Esophagus squamous epithelium (tissue), 5 donors: ENCODE measurements at places on chromosomes 7 and 10.
A peak's percentile ranks its signal among the peaks of the same experiment; 100 is the strongest.

- DNase-seq = no peak
Measured at GRCh38 chr7:138900035-138900828, 81.0 kb downstream of the KIAA1549 start.

DNA sequence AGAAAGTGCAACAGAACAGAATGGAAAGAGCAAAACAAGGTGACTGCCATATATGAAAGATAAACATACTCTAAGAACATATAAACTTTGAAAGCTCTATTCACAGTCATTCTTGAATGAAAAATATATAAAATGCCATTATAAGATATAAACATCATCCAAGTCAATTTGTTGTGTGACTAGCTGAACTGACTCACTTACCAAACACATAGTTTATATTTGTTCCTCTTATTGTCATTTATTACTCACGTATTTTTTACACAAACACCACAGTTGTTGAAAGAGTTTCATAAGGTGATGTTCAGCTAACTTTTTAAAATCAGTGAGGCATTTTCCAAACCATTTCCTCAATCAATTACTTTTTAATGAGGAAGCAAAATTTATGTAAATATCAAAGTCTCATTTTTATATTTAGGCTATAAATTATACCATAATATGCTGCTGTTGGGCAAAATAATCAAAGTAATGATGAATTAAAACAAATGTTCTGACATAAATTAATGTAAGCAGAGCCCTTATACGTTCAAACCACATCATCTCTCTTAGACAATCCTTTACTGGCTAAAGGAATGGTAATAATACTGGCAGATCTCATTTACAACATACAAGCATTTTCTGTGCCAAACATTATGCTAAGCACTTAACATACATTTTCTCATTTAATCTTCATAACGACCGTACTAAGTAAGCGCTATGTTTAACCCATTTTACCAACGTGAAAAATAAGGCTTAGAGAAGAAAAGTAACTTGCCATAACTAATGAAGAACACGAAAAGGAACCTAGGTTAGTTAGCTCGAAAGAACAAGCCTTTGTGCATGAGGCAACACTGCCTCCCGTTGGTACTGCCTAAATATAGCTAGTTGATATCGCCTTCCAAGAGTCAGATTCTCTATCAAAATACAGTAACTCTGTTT, 7.3 kb downstream of the LRRN3 start:
- no peak for DNase-seq

GRCh38 chr10:52420656-52421055, 106.6 kb downstream of the DKK1 start:
- DNase-seq = no peak

DNA sequence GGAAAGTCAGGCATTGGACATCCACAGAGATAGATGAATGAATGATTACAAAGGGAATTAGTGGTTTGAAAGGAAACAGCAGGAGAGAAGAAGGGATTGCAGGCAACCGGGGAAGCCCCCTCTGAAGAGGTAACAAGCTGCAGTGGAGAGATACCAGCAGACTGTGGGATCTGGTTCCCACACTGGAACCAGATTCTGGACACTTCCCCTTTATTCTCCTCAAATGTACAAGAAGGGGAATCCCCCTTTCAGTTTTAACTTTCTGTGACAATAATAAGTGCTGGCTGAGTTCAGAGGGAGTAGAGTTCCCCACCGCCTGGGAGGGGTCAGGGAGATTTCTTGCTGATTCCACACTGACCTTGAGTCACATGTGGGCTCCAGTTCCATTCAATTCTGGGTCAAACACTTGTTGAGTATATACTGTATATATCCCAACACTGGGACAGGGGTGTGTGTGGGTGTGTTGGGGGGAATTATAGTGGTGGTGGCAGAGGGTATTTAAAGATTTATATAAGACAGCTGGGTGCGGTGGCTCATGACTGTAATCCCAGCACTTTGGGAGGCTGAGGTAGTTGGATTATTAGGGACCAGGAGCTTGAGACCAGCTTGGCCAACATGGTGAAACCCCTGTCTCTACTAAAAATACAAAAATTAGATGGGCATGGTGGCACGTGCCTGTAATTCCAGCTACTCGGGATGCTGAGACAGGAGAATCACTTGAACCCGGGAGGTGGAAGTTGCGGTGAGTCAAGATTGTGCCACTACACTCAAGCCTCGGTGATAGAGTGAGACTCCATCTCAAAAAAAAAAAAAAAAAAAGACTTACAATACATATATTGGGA, 16.5 kb upstream of the DDIT4 start:
- no peak for DNase-seq

GRCh38 chr7:135853499-135853898, 104.9 kb upstream of the FAM180A start:
- DNase-seq = no peak

- DNase-seq = no peak
Measured at GRCh38 chr7:134069187-134069586, 58.0 kb upstream of the LRGUK start.

DNA sequence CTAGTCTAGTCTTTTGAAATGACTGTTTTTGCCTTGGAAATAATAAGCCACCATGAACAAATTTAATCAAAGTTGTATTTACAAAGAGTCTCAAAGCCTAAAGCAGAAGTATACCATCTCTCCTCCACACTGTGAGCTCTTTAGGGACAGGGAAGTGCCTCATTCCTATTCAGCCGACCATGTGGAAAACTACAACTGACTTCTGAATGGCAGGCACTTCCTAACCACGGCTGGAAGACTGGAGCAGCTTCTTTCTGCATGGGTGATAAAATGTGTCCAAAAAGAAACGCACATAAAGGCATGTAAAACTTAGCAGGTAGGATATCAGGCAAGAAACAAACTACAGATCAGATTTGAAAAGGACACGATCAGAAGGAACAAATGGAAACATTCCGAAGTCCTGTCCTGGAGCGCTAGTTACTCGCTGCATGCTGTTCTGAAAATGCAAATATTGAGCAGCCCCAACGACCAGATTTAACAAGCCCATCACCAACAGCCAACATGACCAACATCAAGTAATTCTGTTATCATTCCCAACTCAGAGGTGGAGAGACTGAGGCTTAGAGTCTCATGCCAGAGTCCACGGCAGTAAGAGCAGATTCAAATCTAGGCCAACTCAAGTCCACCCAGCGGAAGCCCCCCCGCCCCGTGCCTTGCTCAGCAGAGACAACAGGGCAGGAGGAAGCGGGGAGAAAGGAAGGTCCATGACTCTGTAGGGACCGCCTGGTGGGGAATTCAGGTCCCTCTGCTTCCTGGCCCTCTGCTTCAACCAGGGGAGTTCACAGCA, 26.5 kb downstream of the CTBP2 start:
- no peak for DNase-seq

DNA sequence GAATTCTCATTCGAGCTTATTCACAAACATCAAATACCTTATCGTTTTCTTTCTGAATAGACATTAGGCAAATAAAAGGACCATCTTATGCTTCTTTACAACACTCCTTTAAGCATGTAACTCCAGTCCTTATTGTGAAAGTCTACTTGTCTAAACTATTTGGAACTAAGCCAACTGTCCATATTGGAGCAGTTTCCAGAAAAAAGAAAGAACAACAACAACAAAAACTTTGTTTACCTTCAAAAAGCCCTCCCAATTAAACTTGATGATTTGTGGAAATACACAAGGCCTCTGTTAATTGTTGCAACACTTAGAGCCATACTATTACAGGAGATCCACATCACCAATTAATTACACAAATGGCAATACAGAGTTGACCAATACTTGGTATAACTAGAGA, 163.6 kb downstream of the GALNT11 start:
- DNase-seq = no peak

DNA sequence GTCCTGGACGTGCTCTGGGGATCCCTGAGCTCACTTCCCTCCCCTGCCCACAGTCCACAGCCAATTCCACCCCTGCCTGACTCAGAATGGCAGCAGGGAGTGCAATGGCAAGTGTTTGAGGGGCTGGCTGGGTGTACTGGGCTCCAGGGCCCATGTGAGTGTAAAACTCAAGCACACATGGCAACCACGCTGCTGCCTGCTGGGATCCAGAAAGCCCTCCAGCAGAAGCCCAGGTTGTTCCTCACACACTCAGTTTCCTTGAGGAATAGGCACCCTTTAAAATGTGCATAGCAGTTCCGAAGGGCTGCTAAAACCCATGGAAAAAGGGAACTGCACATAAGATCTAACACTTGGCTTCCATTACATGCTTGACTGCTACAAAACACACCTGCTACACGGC, 11.3 kb upstream of the ATP6V0A4 start:
- no peak for DNase-seq

- DNase-seq = no peak
Measured at GRCh38 chr10:75499556-75500160, 68.2 kb downstream of the LRMDA start.

DNA sequence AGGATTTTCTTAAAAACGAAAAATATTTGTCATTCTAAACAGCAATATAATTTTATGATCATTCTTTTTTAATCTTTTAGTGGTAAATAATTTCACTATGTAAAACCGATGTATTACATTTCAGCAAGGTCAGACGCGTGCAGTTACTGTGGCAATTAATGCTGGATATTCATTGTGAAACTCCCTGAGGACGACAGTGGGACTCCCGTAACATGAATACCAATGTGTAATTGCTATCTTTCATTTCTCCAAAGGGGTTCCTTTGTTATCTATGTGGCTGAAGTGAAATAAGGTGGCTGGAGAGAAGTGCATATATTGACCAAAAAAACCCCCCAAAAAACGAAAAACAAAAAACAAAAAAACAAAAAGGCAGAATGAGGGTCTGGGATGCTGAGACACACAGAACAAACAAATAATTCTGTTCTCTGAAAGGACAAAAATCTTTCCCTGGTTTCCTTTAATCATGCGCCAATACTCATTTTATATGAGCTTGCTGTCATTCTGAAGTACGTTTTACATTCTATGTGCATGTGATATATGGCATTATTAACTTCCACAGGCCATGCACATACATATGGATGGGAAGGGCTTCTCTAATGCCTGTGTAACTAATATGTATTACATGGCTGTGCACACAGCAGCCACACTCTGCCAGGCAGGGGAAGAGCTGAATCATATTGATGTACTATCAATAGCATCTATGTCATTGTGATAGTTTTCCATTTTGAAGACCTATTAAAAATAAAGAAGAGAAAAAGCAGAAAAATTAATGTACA, 161.4 kb downstream of the RAPGEF5 start:
- DNase-seq = no peak

GRCh38 chr10:69451209-69451783, at the start of gene TSPAN15:
Gene TSPAN15 (plus strand): TSS chr10:69451465. CDS start chr10:69451595, 130 bp downstream.
- no peak for DNase-seq

GRCh38 chr7:17802056-17802455, 138.2 kb downstream of the SNX13 start:
- DNase-seq = no peak

DNA sequence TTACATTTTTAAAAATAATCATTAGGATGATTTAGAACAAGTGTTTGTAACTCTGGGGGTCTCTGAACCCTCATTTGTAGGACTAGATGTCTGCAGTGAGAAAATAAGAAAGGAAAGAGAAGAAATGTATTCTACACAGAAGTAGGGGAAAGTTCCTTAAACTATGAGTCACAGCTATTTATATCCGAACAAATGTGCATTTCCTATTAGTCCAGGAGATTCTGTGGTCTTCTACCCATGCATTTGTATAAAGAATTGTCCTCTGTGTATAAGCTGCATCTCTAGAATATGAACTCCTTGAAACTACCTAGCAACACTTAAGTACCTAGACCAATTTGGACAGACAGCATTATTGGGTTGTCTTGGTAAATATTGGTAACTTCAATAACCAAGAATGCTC, 15.9 kb upstream of the CD36 start:
- no peak for DNase-seq

DNA sequence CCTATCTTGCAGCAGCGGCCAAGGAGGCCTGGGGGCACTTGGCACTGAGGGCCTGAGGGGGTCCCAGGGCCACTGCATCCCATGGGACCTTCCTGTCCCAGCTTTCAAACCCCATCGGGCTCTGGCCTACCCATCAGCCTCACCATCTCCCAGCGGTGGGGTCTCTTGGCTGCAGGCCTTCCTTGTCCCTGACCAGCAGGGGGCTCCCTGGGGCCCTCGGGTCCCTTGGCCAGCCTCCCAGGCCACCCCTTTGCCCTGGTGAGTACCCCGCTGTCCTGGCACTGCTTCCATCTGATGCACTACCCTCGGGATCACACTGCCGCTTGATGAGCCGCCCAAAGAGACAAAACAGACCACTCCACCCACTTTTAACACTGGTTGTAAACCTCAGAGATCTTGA, 43.5 kb downstream of the YKT6 start:
- DNase-seq = no peak

DNA sequence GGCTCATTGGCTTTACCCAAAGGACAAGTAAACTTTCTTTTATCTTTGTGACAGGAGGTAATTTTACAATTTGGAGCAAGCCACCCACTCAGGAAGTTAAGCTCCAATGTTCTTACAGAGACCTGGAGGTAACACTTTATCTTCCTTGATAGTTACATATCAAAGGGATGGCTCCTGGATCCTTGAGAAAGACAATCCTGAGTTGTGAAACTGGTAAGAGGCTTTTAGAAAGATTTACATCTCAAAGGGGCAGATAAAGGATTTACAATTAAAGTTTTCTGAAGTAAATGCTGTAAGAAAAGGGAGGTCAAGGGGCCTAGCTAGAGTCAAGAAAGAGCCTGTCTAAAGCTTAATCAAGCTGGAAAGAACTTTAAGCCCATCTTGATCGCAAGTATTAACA, 124.4 kb upstream of the ZNF804B start:
- no peak for DNase-seq

- DNase-seq = no peak
Measured at GRCh38 chr7:8141070-8141469, 120.9 kb downstream of the ICA1 start.

DNA sequence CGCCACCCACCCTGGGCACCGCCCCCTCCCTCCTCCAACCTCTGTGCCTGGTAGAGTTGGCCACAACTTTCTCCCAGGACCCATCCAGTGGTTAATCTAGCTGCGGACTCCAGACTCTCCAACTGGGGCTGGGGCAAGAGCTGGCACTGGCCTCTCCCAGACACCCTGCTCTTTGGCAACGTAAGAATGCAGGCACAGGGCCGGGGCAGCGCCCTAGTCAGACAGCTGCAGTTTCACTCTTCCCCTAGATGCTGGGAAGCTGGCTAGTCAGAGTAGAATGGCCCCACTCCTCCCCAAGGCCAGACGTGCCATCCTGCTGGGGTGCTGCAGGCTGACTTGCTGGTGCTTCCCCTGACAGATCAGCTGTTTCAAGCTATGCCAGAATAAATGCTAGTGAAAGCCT, 22.1 kb downstream of the HSPA12A start:
- no peak for DNase-seq

DNA sequence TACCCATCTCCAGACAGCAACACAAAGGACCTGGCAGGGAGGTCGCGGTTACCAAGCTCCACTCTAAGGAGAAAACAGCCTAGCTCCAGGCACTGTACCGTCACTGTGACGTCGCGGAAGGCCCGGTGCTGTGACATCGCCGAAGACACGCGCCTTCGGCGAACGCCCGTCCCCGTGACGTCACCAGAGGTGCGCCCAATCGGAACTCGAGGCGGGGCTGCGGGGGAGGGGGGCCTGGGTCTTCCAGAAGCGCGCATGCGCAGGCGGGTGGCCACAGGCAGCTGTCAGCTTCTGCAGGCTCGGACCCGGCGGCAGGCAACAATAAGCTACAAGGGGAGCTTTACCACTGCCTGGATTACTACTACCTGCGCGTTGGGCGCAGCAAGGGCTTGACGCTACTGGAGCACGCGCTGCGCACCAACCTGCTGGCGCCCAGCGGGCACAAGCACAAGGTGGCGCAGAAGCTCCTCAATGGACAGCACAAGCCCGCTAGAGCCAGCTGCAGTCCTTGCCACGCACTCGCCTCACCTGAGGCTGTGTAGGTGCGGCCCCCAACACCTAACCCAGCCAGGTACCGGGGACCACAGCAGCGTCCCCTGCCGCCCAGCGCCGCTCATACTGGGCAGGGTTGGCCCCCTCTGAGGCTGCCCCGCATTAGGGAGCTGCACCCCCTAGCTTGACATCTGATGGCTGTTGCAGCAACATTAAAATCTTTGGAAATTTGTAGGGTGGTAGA, 208.4 kb downstream of the TPST1 start:
- peak; percentile 12 for DNase-seq
